ENCODE measurements at places on chromosomes 3 and 15. TPM values are rescaled to one million over a fixed set of nuclear protein-coding genes. Genes with fewer than 3 reads are reported as not detected.
A peak's percentile ranks its signal among the peaks of the same experiment; 100 is the strongest.

The SCN5A gene
- total RNA-seq = not detected

The TTLL13 gene
- not detected for total RNA-seq

The PLA2G4D gene
- total RNA-seq = not detected

The TFRC gene
- total RNA-seq = 102 TPM

The CD200 gene
- 9.9 TPM for total RNA-seq

The TSPAN3 gene
- total RNA-seq = 526 TPM

The ADCY5 gene
- total RNA-seq = 44.6 TPM

The XCR1 gene
- not detected for total RNA-seq

The CCNB2 gene
- total RNA-seq = 18.2 TPM

GRCh38 chr3:41522612-41523011 is 323.3 kb downstream of the CTNNB1 start:
- no peaks in the 10 kb centered on the region for H3K36me3 ChIP-seq
- H3K4me1 ChIP-seq = no peaks in the 10 kb centered on the region
- no peak for DNase-seq
- no peak overlapping the region for H3K4me3 ChIP-seq
- H3K27ac ChIP-seq = no peak overlapping the region

DNA sequence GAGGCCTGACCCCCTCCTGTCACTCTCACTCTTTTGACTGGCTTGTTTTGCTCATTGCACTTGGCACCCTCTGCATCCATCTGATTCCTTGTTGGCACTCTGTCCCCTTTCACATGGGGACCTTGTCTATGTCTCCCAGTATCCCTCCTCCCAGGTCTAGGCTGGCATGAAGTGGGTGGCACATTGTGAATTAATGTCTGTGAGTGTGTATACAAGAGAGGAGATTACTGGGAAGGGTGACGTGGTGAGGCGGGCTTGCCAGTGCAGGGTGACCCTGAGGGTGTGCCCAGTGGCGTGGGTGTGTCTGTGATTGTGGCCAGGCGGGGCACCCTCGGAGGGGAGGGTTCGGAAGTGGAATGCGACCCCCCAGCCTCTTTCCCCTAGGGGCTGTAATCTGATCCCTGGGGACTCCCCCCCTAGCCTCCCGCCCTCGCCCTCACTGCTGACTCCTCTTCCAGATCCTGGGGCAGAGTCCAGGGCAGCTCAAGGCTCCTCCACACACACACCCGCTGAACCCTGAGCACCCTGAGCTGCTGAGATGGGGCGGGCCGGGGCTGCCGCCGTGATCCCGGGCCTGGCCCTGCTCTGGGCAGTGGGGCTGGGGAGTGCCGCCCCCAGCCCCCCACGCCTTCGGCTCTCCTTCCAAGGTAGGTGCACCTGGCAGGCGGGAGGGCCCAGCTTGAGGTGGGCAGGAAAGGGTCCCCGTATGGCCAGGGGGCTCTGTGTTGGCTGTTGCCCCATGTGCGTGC is at the start of gene SEMA3B:
Gene SEMA3B (plus strand): TSS at position 445 of the 749 bp plus-strand sequence. CDS start 94 bp downstream, at position 539.
- H3K27ac ChIP-seq = peak within 1 kb of the TSS; percentile 100
- peaks cover 82% of the 10 kb centered on the region for H3K4me1 ChIP-seq
- DNase-seq = peak; percentile 91

DNA sequence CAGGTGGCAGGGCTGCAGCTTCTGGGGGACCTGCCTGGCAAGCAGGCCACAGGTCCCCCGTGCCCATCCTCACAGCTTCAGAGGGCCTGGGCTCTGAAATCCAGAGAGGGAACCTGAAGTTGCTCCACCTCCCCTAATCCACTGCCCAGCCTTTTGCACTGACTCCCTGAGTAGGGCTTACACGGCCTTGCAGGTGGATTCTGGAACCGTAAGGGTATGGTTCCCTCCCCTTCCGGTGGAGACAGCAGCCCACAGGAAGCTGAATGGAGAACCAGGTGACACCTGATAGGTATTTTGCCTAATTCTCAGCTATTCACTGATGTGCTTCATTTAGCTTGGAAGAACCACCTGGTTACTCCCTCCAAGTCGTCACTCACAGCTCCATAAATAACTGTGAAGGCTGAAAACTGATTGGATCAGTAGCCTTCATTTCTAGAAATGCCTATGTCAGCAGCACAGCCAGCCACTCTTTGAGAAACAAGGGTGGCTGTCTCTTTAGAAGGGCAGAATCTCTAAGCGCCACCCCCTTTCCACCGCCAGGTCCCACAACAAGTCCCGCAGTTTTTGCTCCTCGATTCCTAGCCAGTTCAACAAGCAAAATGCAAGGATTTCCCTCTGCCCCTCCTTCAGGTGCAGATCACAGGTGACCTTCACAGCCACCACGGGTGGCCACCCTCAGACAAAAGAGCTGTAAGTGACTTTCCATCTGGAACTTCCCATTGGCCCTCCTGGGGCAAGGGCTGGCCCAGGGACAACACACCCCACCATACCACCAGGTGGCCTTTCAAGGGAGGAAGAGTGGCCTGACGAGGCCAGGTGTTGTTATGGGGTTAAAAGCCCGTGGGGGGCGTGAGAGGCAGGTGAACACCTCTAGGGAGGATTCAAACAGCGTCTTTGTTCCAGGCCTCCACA is 112.9 kb downstream of the SEC22A start:
- no peaks in the 10 kb centered on the region for H3K27me3 ChIP-seq
- no peak for DNase-seq
- no peaks in the 10 kb centered on the region for H3K4me1 ChIP-seq
- no peak overlapping the region for H3K4me3 ChIP-seq
- no peak overlapping the region for H3K27ac ChIP-seq

DNA sequence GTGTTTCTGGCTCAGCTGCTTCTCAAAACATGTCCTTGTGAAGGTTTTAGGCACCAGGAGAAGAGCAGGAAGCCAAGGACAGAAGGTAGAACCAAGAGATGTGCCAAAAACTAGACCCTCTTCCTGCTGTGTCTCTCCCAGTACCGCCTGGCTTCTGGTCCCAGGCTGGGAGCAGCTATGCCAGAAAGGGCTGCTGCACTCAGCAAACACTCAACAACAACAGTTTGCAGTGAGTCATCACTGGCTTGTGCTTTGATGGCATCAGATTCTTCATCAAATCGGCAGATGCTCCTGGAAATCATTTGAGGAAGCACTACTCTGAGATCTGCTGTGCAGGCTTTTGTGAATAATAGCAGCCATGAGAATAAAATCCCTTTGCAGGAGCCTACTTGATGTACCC is 63.2 kb downstream of the DGKG start:
- H3K4me3 ChIP-seq = no peak overlapping the region
- no peaks in the 10 kb centered on the region for H3K36me3 ChIP-seq
- H3K27ac ChIP-seq = no peak overlapping the region
- no peak for DNase-seq
- no peaks in the 10 kb centered on the region for H3K27me3 ChIP-seq
- no peaks in the 10 kb centered on the region for H3K4me1 ChIP-seq

DNA sequence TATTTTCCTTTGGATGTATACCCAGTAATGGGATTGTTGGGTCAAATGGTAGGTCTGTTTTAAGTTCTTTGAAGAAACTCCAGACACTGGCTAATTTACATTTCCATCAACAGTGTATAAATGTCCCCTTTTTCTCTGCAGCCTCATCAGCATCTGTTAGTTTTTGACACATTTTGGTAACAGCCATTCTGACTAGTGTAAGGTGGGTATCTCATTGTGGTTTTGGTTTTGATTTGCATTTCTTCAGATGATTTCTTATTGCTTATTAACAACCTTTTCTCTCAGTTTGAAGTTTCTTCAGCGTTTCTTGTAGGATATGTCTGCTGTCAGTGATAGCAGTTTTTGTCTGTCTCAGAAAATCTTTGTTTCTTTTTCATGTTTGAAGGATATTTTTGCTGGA is 15.4 kb downstream of the GALK2 start:
- no peak for DNase-seq
- no peaks in the 10 kb centered on the region for H3K4me1 ChIP-seq
- H3K27ac ChIP-seq = no peak overlapping the region
- no peaks in the 10 kb centered on the region for H3K36me3 ChIP-seq

DNA sequence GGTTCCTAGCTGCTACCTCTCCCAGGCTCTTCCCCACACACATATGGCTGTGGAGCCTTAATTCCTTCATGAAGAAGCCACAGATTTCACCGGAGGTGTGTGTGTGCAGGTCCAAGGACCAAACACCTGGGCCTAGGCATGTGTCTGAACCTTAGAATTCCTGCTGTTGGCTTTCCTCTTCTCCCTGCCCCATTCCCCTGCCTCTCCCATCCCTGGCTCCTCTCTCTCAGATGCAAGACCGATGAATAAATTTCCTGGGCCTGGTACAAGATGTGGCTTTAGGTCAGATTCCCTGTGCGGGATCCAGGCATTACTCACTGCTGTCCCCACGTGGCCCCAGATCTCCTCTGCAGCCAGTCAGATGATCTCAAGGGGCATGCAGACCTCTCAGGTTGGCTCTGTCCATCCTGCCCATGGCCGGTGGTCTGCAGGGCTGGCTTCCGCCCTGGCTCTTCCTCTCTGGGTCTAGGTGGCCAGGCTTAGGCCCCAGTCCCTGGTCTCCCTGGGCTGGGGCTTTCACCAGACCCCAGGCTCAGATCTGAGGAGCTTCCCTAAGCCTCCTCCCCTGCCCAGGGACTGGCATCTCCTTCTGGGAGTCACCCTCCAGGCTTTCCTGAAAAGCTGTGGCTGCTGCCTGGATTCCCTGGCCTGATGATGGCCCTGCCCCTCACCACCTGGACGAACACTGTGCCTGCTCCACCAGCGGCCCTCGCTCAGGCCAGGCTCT is 20.5 kb downstream of the CCR9 start:
- no peak overlapping the region for H3K4me3 ChIP-seq
- H3K27ac ChIP-seq = no peak overlapping the region
- no peaks in the 10 kb centered on the region for H3K4me1 ChIP-seq
- no peaks in the 10 kb centered on the region for H3K36me3 ChIP-seq

DNA sequence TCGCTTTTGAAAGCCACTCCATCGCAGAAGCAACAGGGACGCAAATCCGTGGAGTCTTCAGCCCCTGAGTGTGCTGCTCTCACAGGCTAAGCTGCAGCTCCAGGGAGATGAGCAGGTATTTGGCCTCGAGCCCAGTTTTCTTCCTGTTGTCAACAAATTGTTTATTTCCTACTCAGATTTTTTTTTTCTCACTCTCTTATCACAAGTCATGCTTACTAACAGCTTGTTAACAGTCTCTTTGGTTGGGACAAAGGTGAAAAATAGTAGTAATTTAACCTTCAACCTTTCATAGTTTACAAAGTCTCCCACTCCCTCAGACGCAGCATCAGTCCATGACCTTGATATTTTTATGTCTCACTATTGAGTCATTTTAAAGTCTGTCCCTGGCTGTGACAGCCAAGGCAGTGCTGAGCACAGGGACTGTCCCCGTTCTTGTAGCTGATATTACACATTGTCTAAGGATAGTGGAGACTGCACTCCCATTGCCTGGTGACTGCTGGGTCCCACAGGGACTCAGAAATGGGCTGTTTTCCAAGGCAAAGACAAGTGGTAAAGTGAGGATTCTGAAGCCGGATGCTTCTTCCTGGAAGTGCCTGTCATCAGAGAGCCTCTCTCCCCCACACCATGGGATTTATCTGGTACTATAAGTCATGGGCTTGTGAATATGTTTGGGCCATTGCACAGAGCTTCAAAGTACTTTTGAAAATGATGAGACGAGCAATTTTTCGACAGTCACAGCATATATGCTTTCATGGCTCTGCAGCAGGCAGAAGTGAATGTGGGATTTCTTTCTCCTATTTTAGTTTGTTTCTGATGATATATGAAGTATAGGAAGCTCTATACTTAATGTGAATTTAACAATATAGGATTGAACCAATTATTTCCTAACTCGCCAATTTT is 59.8 kb upstream of the UNC13C start:
- H3K27ac ChIP-seq = no peak overlapping the region
- DNase-seq = no peak
- no peak overlapping the region for H3K4me3 ChIP-seq
- no peaks in the 10 kb centered on the region for H3K36me3 ChIP-seq

- H3K4me1 ChIP-seq = no peaks in the 10 kb centered on the region
- H3K27me3 ChIP-seq = peaks cover 87% of the 10 kb centered on the region
- H3K36me3 ChIP-seq = no peaks in the 10 kb centered on the region
- peak within 1 kb of the TSS; percentile 35 for H3K4me3 ChIP-seq
Observed at GRCh38 chr3:147409143-147410115, at the start of gene ZIC1. Gene ZIC1, plus strand, starts transcription at chr3:147409365. Its CDS starts 748 bp downstream, at chr3:147410113.

DNA sequence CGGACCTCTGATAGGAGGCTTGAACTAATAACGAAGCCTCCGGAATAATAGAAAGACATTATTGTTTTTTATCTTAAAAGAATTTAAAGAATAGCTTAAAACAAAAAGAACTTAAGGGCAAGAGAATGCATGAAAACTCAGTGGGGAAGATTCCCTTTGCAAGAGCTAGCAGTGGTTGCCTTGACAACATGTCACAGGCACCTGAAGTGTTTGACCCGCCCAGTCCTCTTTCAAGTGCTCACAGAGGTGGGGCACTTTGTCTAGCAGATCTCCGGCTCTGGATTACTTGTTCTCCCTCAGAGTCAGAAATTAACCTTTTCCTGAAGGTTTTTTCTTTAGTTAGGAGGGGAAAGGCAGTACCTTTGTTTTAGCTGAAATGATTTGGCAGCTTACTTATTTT is 37.8 kb downstream of the LARS2 start:
- no peak overlapping the region for H3K4me3 ChIP-seq
- no peaks in the 10 kb centered on the region for H3K36me3 ChIP-seq
- DNase-seq = no peak
- no peaks in the 10 kb centered on the region for H3K4me1 ChIP-seq
- no peaks in the 10 kb centered on the region for H3K27me3 ChIP-seq

- no peaks in the 10 kb centered on the region for H3K4me1 ChIP-seq
- no peak overlapping the region for H3K27ac ChIP-seq
- H3K27me3 ChIP-seq = no peaks in the 10 kb centered on the region
- H3K36me3 ChIP-seq = no peaks in the 10 kb centered on the region
Observed at GRCh38 chr15:100464888-100465287, 63.9 kb downstream of the CERS3 start.

Data from Peyer's patch (tissue), 4 donors.